ENCODE measurements at places on chromosomes 7 and 10.

DNA sequence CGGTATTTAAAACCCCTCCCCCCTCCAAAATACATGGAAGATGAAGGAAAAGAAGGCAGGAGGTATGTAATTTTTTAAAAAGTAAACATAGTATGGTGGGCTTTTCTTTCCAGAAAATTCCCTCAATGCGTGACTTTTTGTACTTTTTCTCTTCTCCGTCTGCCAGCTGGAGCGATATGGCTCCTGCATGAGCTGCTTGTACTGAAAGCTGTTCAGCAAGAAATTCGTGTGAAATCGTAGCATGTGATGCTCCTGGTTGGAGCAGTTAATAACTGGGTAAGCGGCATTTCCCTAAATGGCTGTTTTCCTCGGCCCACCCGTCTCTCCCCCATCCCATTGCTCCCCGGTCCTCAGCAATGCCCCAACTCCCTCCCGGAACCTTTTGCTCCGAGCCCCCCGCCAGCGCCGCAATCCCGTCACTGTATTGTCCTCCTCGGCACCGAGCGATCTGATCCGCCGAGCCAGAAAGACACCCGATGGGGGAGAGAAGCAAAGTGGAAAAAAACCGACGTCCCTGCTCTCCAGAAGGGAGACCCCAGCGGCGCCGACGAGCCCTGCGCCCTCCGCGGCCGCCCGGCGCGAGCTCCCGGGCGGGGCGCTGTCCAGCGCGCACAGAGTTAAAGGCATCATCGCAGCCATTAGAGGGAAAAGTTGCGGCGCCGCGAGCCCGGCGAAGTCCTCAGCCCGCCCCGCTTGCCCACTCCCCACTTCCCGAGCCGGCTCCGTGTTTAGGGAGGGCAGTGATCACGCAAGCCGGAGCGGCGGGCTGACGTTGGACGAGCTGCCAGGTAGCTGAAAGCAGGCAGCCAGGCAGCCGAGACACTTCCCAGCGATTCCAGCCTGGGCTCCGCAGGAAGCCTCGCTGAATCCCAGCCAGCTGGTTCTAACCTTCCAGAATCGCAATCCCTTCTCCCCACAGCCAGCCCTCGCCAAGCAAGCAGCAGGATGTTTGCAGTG is at the start of gene VSTM2A:
VSTM2A (plus strand) TSS at position 707 of the 957 bp plus-strand sequence. CDS start 356 bp downstream, outside the sequence.
- DNase-seq: no peak

DNA sequence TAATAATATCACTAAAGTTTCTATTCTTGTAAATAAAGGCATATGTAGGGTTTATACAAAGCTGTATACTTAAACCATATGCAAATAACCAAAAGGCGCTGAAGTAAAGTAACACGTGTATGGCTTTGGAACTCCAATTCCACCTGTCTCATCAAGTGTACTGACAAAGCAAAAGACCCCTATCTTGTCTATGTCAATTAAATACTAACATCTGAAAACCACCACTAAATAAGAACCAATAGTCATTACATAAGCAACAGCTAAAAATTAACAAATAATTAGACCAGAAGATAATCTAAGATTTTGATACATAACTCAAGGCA is 93.9 kb downstream of the KMT2C start:
- no peak for DNase-seq

DNA sequence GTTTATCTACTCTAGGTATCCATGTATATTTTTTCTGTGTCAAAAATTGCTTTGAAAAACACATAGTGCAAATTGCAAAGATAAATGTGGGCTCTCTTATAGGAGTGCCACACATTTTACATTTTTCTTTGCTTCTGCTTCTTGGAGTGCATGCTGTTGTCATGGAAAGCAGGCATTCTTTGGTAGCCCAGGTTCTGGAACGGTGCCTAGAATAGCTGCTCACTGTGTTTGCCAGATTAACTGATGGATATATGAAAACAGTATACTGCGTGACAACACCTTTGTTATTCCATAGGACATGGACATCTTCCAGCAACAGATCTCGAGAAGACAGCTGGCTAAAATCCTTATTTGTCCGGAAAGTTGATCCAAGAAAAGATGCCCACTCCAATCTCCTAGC is 13.4 kb downstream of the NIPSNAP2 start:
- DNase-seq: no peak

- peak; percentile 48 for DNase-seq
Measured at GRCh38 chr10:72308320-72308987, 34.7 kb downstream of the DDIT4 start.

- peak; percentile 56 for DNase-seq
Measured at GRCh38 chr7:143380260-143380645, 892 bp upstream of the ZYX start.

GRCh38 chr7:149869291-149869650 is 4.5 kb upstream of the ATP6V0E2 start:
- no peak for DNase-seq

DNA sequence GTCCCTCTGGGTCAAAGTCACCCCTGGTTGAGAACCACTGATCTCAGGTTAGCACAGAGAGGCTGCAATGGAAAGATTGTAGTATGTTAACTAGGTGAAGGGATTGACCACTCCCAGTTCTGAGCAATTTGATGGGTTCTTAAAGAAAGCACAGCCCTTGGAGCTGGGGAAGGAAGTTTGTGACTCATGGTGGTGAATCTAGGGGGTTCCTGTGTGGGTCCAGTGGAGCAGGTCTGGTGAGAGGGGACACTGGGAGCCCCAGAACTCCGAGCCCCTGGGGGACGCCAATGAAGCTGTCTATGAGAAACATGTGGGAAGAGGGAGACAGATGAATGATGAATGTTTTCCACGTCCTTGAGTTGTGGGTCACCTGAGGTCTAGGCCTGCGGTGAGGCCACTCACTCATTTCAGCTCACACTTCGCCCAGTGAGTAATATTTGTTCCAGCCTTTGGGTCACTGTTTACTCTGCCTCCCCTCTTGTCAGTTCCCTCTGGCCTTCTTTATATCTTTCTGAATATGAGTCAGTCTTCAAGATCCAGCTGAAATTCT is 341.9 kb downstream of the LRMDA start:
- peak; percentile 51 for DNase-seq

All from HS-5 (cell line).